ENCODE measurements at places on chromosomes 5 and 9.

GRCh38 chr9:136438548-136439480 is 831 bp downstream of the INPP5E start:
- peak; percentile 19 for DNase-seq

DNA sequence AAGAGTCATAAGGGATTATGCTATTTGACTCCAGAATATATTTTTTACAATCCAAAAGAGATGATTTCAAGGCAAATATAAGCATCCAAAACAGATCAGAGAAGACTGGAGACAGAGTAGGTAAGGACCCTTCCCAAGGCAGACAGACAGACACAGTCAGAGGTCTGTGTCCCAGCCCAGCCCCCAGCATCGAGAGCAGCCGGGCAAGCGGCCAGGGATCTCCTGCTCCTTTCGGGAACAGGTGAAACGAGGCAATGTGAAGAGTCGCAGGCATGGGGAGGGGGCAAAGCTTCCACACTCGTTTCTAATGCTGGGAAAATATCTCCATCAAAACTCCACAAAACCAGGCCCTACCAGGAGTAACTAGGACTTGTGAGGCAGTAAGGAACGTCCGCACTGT is 5.8 kb downstream of the PAEP start:
- DNase-seq: no peak

- no peak for DNase-seq
Measured at GRCh38 chr9:76891874-76892273, 14.0 kb downstream of the PRUNE2 start.

DNA sequence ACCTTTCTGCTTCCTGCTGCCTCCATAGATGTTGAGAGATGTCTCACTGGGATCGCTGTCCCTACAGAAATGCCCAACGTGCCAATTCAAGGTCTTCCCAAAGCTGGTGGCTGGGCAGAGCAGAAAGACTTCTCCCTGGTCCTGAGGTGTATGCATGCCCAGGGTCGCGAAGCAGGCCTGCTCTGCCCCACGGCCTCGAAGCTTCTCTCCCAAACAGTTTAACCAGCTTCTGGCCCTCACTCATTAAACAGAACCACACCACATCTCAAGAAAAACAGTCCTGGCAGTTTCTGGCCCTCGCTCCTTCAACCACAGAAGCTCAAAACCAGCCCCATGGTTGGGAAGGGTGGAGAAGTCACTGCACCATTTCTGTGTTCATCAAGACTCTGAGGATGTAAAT is 14.7 kb upstream of the SMIM32 start:
- no peak for DNase-seq

GRCh38 chr5:107215611-107216010 is 455.1 kb downstream of the EFNA5 start:
- no peak for DNase-seq

DNA sequence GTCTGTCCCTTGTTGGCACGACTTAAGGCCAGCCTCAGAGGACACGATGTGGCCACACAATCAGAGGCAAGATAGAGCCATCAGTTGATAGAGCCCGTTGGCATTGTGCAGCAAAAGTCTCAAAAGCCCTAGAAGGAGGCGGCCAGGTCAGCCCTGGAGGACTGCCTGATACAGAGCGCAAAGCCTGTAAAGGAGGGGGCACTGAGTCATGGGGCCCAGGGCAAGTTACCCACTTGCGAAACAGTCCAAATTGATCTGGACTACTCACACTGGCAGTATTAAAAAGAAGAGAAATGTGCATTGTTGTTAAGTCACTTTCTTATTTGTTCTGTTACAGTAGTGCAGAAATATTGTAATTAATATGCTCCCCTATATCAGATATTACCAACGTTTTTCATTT is 51.5 kb downstream of the KLF9 start:
- no peak for DNase-seq

GRCh38 chr5:39015743-39016586 is 58.2 kb downstream of the RICTOR start:
- DNase-seq: no peak

DNA sequence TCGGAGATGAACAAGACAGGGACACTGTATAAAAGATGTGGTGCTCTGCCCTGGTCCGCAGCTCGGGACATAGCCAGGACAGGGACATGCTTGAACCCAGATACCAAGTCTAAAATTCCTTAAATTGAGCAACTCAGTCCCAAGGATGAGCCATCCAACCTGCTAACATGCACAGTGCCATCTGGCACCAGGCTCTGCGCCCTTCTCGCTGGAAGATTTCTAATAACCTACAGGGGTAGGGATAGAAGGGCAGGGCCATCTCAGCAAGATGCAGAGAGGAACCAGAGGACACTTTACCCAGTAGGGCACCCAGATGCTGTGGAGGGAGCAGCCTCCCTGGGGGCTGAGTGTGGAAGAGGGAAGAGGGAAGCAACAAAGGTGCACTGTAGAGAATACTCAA is 60.1 kb downstream of the SEMA4D start:
- no peak for DNase-seq

DNA sequence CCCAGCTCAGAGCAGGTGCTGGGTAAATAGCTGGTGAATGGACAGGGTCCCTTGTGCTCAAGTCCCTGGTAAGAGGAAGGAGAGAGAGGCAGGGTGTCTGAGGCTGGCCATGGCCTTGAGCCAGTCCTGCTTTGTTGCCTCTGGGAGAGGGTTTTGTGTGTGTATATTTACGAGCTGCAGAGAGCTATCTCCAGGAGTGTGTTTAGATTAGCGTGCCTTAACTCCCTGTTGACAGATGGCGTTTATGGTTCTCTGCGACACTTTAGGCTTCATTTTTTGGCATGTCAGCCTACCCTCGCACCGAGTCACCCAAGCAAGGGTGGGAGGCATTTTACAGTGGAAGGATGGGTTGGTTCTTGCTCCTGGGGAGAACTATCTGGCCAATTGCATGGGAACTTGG is 22.2 kb downstream of the HMCN2 start:
- DNase-seq: no peak

DNA sequence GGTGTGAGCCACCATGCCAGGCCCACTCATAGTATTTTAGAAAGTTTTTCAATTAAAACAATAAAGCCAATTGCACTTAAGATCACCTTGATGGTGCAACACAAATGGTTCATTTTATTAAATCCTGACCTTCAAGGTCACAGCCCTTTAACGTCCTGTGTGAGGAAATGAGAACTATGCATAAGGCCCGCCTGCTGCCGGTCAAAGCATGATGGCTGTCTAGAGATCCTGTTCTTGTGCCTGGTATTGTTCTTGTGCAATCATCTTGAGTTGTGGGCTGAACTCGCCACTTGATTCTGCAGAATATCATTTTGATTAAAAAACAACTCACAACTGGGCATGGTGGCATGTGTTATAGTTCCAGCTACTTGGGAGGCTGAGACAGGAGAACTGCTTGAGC is 43.6 kb upstream of the FBXW11 start:
- no peak for DNase-seq

DNA sequence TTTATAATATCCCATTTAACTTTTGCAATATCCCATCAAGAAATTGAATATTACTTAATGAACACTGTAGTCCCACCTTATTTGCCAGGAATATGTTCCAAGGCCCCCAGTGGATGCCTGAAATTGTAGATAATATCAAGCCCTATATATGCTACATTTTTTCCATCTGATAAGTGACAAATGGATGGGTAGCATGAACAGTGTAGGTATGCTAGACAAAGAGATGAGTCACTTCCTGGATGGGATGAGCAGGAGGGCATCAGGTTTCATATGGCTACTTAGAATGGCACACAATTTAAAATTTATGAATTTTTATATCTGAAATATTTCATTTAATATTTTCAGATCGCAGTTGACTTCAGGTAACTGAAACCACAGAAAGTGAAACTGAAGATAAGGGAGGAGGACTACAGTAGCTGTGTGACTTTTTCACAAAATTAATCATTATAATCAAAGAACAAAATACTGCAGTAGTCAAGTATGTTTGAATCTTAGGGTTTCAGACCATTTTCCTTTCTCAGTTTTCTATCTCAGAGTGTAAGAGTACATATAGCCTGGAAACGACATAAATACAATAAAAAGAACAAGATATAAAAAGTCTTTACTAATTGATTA is 636.4 kb upstream of the ARRDC3 start:
- no peak for DNase-seq

DNA sequence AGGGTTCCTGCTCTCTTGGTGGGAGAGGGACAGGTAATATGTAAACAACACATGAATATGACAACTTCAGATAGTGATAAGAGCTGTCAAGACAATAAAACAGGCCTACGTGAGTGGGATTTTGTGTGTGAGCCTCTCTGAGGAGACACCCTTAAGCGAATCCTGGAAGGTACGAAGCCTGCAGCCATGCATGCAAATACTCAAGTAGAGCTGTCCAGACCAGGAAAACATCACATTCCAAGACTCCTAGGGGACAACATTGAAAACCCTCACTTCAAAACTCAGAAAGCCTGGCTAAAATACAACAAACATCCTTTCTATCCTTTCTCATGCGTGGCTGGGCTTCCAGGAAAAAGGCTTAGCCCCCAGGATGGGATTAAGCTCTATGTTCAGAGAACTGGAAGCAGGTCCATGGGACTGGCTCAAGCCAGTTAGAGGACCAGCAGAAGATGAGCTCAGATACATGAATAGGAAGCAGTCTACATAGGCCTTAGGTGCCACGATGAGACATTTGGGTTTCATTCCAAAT is 124.8 kb upstream of the IQGAP2 start:
- no peak for DNase-seq

DNA sequence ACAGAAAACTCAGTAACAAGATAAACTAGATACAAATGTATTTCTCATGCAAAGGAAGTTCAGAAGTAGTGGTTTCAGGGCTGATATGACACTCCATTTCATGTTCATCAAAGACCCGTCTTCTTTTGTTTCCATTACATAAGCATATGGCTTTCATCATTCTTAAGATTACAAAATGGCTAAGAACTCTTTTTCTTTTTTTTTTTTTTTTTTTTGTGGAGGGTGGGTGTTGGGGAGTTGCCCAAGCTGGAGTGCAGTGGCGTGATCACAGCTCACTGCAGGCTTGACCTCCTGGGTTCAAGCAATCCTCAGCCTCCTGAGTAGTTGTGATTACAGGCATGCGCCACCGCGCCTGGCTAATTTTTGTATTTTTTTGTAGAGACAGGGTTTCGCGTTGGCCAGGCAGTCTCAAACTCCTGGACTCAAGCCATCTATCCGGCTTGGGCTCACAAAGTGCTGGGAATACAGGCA is 22.0 kb upstream of the PTBP3 start:
- no peak for DNase-seq

DNA sequence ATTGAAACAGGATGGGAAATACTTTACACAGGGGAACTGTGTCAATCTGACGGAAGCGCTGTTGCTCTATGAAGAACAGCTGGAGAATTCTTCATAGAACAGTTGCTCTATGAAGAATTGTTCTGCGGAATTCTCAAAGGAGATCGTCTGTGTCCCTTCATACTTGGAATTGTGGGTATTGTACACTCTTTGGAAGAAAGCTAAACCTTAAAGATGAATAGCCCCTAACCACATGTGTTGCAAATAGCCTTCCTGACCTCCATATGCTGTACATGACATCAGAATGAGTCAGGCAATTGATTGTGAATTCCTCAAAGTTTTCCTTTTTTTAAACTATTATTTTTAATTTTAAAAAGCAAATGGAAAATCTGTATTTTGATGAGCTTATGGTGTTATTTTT is 15.6 kb downstream of the NIM1K start:
- DNase-seq: no peak

DNA sequence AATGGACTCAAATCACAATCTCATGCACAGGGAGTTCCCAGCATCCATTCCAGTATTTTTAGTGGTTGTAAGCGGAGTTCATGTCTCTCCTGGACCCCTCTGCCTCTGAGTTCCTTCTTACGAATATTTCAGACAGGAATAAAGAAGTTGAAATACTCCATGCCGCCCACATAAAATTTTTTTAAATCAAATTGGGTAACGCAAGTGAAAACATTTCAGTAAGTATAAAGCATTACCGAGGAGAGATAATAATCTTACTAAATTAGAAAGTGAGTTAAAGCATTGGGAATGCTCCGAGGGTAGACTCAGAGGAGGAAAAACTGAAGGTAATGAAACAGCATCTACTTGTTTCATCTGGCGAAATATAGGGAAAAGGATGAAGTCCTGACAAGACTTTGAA is 317.6 kb downstream of the ARRDC3 start:
- DNase-seq: no peak

- DNase-seq: no peak
Measured at GRCh38 chr9:129781131-129781530, 21.9 kb upstream of the TOR1B start.

- no peak for DNase-seq
Measured at GRCh38 chr5:82984786-82985735, 92.1 kb downstream of the TMEM167A start.

GRCh38 chr5:15500325-15501001 is 483 bp downstream of the FBXL7 start:
- DNase-seq: no peak

DNA sequence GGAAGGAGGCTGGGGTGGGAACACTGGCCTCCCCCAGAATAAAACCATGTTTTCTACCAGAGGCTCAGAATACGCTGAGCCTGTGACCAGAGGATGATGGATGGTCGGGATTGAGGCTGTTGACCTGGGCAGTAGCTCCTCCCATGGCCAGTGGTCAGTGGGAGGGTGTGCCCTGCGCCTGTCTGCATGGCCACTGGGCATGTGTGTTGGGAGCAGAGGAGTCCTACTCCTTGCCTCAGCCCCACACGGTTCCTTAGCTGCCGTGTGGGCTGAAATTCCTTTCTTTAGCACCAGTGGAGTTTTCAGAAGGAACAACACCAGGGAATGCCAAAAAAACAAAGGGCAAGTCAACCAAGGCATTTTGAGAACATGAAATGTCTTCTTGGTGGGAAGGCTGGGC is 8.5 kb upstream of the RMND5B start:
- DNase-seq: no peak

GRCh38 chr9:37676411-37676830 is 25.7 kb downstream of the FRMPD1 start:
- DNase-seq: no peak

DNA sequence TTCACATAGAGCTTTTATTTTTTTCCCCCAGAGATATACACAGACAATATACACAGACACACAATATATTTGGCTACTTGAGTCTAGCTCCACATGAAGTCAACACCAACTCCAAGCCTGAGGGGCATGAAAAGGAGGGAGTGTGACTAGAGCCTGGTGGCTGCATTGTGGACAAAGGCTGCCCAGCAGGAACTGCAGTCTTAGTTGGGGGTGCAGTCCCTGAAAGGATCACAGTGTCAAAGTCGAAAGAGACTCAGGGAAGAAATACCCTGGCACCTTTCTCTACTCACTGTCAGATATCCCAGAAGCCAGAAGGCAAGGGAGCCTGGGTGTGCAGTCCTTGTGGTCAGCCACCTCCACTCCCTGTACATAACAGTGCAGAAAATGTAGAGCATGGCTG is 231.6 kb upstream of the RPS23 start:
- no peak for DNase-seq

GRCh38 chr9:114405294-114406034 is 17.7 kb upstream of the AKNA start:
- peak; percentile 63 for DNase-seq

- no peak for DNase-seq
Measured at GRCh38 chr5:10607666-10608073, 43.8 kb downstream of the ANKRD33B start.

- DNase-seq: no peak
Measured at GRCh38 chr5:43039152-43039470, 1.0 kb downstream of the ANXA2R start.

GRCh38 chr5:150641006-150641570 is 628 bp downstream of the SYNPO start:
- DNase-seq: no peak

GRCh38 chr9:17574342-17574741 is 4.5 kb upstream of the SH3GL2 start:
- DNase-seq: no peak

All from activated T-helper 1 cell treated with Interleukin-2 at 50 U/mL for 16 hours (primary cell).